ENCODE measurements at places on chromosomes 2 and 18.

- DNase-seq = no peak
Measured at GRCh38 chr2:160735696-160736095, 242.1 kb upstream of the RBMS1 start.

- no peak for DNase-seq
Measured at GRCh38 chr2:96846825-96847224, 3.0 kb upstream of the ANKRD23 start.

DNA sequence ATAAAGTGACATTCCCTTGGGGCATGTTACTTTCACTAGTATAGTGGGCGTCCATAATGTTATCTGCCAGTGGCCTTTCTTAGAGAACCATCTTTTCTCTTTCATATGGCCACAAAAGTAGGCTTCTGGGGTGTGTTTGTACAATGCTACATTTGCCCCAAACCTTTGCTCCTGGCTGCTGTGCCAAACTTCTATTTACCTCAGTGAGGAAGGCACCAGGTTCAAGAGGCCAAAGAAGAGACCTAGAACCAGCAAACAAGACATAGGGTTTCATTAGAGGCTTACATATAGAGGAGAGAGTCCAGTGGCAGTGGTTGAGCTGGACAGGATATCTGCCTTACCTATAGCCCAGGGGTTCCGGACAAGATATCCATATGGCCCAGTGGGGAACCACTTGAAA lies 48.5 kb downstream of the CPO start:
- DNase-seq = no peak

DNA sequence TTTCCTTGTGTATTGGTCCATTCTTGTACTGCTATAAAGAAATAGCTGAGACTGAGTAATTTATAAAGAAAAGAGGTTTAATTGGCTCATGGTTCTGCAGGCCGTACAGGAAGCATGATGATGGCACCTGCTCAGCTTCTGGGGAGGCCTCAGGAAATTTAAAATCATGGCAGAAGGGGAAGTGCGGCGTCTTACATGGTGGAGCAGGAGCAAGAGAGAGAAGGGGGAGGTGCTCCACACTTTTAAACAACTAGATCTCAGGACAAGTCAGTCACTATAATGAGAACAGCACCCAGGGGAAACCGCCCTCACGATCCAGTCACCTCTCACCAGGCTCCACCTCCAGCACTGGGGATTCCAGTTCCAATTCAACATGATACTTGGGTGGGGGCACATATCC lies 54.3 kb downstream of the MSH2 start:
- DNase-seq = no peak

Data from mucosa of gallbladder (tissue), 1 donor.